ENCODE measurements at places on chromosomes 16 and 17. TPM values are rescaled to one million over a fixed set of nuclear protein-coding genes. Genes with fewer than 3 reads are reported as not detected.

- no peaks in the 10 kb centered on the region for H3K27me3 ChIP-seq
- no peaks in the 10 kb centered on the region for H3K4me1 ChIP-seq
- H3K4me3 ChIP-seq: no peak overlapping the region
- H3K36me3 ChIP-seq: no peaks in the 10 kb centered on the region
- no peak for DNase-seq
Observed at GRCh38 chr16:85594978-85595661, 18.0 kb upstream of the GSE1 start.

DNA sequence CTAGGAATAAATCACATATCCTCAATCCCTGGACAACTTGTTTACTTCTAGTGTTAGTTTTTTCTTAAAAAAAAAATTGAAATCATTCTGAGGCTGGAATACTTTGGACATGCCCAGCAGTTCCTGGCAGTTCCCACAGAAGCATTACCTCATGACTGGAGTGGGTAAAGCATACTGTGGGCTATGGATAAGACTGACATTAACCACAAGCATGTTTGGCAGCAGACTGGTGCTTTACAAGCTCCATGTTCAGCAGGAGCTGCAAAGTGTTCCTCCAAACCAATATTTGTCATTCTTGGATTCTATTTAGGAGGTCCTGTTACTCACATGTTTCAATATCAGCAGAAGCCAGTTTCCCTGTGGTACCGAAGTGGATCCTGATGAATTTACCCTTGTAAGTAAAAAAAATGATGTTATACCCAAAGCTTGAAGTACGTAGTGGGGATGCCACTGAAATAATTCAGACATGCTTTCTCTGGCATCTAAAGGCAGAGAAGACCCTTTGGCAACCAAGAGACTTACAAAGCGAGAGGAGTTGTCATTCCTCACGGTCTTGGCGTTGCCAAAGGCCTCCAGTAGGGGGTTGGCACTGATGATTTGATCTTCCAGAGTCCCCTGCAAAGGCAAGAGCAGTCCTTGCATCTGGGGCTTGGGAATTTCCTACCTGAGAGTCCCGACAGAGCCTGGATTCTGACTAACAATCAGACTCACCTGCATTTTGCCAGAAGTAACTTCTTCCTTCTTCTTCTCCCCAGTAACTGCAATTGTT lies 4.9 kb downstream of the MYH1 start:
- DNase-seq: no peak
- no peak overlapping the region for H3K27ac ChIP-seq
- no peaks in the 10 kb centered on the region for H3K36me3 ChIP-seq
- no peaks in the 10 kb centered on the region for H3K4me1 ChIP-seq
- H3K4me3 ChIP-seq: no peak overlapping the region

- no peak overlapping the region for H3K4me3 ChIP-seq
- no peak overlapping the region for H3K27ac ChIP-seq
- no peaks in the 10 kb centered on the region for H3K4me1 ChIP-seq
- H3K27me3 ChIP-seq: no peaks in the 10 kb centered on the region
Observed at GRCh38 chr16:85768199-85768598, 17.3 kb upstream of the C16orf74 start.

DNA sequence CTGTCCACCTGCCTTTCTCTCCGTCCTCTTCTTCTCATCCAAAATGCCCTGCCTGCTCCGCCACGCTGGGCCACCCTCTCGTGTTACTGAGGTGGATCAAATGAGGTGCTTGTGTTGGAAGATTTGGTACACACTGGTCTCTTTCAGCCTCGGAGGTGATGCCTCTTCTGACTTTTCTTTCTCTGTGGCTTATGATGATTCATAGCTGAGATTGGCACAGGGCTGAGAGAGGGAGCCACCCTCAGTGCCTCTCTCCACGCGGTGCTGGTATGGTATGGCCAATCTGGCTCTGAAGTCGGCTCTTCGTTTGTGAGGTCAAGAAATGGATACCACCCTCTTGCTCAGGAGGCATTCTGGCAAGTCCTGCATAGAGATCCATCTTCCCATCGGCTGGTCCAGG lies 82.4 kb downstream of the PLCG2 start:
- no peak overlapping the region for H3K4me3 ChIP-seq
- no peaks in the 10 kb centered on the region for H3K27me3 ChIP-seq
- no peak overlapping the region for H3K27ac ChIP-seq
- H3K4me1 ChIP-seq: no peaks in the 10 kb centered on the region
- DNase-seq: no peak

DNA sequence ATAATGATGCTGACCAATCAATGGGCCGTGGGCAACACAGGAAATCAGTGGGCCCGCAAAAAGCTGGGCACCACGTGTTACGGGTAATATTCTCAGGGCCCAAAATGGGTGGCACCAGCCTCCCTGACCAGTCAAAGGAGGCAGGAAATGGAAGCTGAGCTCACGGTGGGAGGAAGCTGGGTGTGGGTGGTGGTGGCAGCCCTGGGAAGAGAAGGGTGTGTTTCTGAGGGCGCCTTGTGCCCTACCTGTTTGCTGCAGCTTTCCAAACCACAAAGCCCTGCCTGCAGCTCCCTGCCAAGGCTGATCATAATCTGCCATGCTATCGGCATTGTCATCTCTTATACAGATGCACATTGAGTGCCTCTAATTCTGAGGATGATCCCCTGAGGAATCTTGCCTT lies 457.9 kb downstream of the SLC39A11 start:
- H3K36me3 ChIP-seq: no peaks in the 10 kb centered on the region
- no peak overlapping the region for H3K4me3 ChIP-seq
- no peaks in the 10 kb centered on the region for H3K27me3 ChIP-seq
- H3K4me1 ChIP-seq: no peaks in the 10 kb centered on the region

GRCh38 chr16:75486676-75487313 lies 8.4 kb downstream of the CHST6 start:
- no peak overlapping the region for H3K4me3 ChIP-seq
- no peaks in the 10 kb centered on the region for H3K4me1 ChIP-seq
- no peak overlapping the region for H3K27ac ChIP-seq
- no peaks in the 10 kb centered on the region for H3K27me3 ChIP-seq
- DNase-seq: no peak
- H3K36me3 ChIP-seq: no peaks in the 10 kb centered on the region

Gene RBFOX1
- not detected for total RNA-seq

Gene SF3B3
- 189 TPM for total RNA-seq

DNA sequence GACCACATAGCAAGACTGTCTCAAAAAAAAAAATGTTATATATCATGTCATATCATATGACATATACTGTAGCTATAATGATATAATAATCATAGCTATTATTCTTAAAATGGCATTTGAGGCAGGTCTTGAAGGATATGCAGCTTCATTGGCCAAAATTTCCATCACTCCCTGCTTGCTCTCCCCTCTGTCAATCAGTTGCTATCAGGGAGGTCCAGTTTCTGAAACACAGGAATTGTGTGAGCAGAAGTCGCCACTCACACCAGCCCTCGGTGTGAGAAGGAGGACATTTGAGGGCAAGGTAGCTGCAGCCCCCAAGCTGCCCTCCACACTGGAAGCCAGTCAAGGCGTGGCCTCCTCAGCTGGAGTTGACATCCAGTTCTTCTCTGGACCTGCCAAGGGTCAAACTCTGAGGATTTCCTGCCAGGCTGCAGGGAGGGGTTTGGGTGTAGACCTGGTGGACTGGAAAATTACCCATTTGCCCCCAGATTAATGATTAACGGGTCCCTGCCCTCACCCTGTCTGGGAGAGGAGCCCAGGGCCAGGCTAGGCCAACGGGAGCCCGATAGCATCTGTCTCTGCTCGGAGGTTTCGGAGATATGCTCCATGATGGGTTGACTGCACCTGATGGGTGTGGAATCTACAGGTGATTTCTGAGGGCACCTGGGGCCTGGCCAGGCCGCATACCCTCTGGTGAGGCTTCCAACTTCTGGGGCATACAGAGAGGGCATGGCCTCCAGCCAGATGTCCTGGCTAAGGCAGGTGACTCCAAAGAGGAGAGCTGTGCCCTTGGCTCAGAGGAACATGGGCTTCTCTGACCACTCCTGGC lies 18.8 kb downstream of the WNT9B start:
- no peaks in the 10 kb centered on the region for H3K27me3 ChIP-seq
- DNase-seq: no peak
- H3K4me3 ChIP-seq: no peak overlapping the region
- no peaks in the 10 kb centered on the region for H3K4me1 ChIP-seq
- H3K27ac ChIP-seq: no peak overlapping the region
- no peaks in the 10 kb centered on the region for H3K36me3 ChIP-seq

Gene DNAH2
- not detected for total RNA-seq

GRCh38 chr16:65154321-65154720 lies 32.5 kb upstream of the CDH11 start:
- H3K27ac ChIP-seq: no peak overlapping the region
- no peaks in the 10 kb centered on the region for H3K36me3 ChIP-seq
- H3K4me3 ChIP-seq: no peak overlapping the region
- H3K4me1 ChIP-seq: no peaks in the 10 kb centered on the region

- no peaks in the 10 kb centered on the region for H3K27me3 ChIP-seq
- H3K4me3 ChIP-seq: no peak overlapping the region
- H3K36me3 ChIP-seq: no peaks in the 10 kb centered on the region
Observed at GRCh38 chr16:11640987-11641817, 27.1 kb upstream of the SNN start.

Gene SCNN1G
- total RNA-seq: not detected

Gene GPR179
- 0.17 TPM for total RNA-seq

Gene BRICD5
- 33.7 TPM for total RNA-seq

Gene SCPEP1
- total RNA-seq: 81.6 TPM

- peaks cover 22% of the 10 kb centered on the region for H3K4me1 ChIP-seq
- no peak overlapping the region for H3K4me3 ChIP-seq
- H3K36me3 ChIP-seq: no peaks in the 10 kb centered on the region
- no peak for DNase-seq
- H3K27me3 ChIP-seq: no peaks in the 10 kb centered on the region
- H3K27ac ChIP-seq: peak overlapping the region; percentile 25
Observed at GRCh38 chr16:66596986-66597848, 7.3 kb upstream of the CMTM3 start.

Gene DRC3
- total RNA-seq: not detected

- H3K4me1 ChIP-seq: no peaks in the 10 kb centered on the region
- H3K36me3 ChIP-seq: no peaks in the 10 kb centered on the region
- H3K27ac ChIP-seq: no peak overlapping the region
- DNase-seq: no peak
Observed at GRCh38 chr17:10875984-10876555, 38.2 kb upstream of the PIRT start.

- H3K4me1 ChIP-seq: no peaks in the 10 kb centered on the region
- H3K27me3 ChIP-seq: no peaks in the 10 kb centered on the region
- no peak overlapping the region for H3K27ac ChIP-seq
- H3K36me3 ChIP-seq: no peaks in the 10 kb centered on the region
- no peak for DNase-seq
Observed at GRCh38 chr16:76583466-76583865, 306.3 kb downstream of the CNTNAP4 start.

Gene PRDM7
- total RNA-seq: not detected

GRCh38 chr17:62888148-62888547 lies 77.9 kb upstream of the TANC2 start:
- DNase-seq: no peak
- H3K4me3 ChIP-seq: no peak overlapping the region
- H3K27ac ChIP-seq: no peak overlapping the region
- no peaks in the 10 kb centered on the region for H3K27me3 ChIP-seq
- H3K4me1 ChIP-seq: no peaks in the 10 kb centered on the region

GRCh38 chr17:56185491-56186221 lies 32.4 kb downstream of the ANKFN1 start:
- no peak overlapping the region for H3K27ac ChIP-seq
- DNase-seq: no peak
- no peak overlapping the region for H3K4me3 ChIP-seq
- H3K36me3 ChIP-seq: no peaks in the 10 kb centered on the region
- H3K27me3 ChIP-seq: no peaks in the 10 kb centered on the region

Gene PITPNM3
- 0.58 TPM for total RNA-seq

Gene ARHGAP23
- total RNA-seq: not detected
